ENCODE measurements at places on chromosomes 16 and 17.

DNA sequence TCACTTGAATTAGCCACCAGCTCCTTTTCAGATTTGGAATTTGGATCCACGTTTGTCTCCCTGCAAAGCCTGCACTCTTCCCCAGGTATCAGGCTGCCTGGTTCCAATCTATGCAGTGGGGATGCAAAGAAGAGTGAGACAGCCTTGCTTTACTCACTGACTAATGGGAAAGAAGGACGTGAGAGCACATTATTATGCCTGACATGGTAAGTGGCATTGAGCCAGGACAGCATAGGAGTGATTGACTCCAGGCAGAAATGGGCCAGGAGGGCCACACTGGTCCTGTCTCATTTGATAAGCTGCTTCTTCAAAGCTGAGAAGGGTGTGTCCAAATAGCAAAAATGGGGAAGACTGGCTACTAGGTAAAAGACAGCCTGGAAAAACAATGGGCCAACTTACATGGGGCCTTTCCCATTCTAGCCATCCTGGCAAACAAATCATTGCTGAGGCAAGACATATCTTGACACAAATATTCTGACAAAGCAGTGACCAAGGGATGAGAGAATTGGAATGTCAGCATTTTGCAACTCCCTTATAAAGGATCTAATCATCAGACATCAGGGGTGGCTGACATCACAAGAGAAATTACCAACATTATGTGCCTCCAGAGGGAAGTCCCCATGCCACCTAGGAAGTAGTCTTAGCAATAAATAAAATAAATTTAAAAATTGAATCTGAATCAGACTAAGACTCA, 38.6 kb downstream of the CDH11 start:
- DNase-seq, result no peak

DNA sequence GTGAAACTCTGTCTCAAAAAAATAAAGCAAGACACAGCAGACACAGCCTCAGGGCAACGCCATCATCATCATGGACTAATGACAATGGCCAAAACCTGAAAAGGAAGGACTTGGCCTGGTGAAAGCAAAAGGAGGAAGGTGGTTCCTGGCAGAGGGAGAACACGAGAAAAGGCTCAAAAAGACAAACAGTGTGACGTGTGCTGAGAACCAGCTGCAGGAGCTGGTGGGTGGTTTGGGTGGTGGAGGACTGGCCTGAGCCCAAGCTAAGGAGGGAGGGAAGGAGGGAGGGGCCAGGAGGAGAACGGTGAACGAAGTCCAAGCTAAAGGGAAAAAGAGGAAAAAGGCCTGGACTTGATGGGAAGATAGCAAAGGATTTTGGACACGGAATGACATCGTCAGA, 85.1 kb downstream of the SLC39A11 start:
- no peak for DNase-seq

- no peak for DNase-seq
These were observed 6.4 kb downstream of the DPEP1 start for GRCh38 chr16:89619840-89620239.

- DNase-seq, result peak; percentile 22
These were observed 6.3 kb downstream of the CCDC102A start for GRCh38 chr16:57530104-57530521.

- no peak for DNase-seq
These were observed 296.2 kb downstream of the SEC14L1 start for GRCh38 chr17:77437017-77437416.

- no peak for DNase-seq
These were observed 10.6 kb upstream of the HOXB2 start for GRCh38 chr17:48555258-48556228.

- DNase-seq, result no peak
These were observed 4.3 kb downstream of the P2RX5 start for GRCh38 chr17:3691617-3692067.

GRCh38 chr16:13060932-13061331, 159.5 kb downstream of the SHISA9 start:
- DNase-seq, result no peak

GRCh38 chr17:77558846-77559626, 399.5 kb upstream of the TNRC6C start:
- DNase-seq, result no peak

DNA sequence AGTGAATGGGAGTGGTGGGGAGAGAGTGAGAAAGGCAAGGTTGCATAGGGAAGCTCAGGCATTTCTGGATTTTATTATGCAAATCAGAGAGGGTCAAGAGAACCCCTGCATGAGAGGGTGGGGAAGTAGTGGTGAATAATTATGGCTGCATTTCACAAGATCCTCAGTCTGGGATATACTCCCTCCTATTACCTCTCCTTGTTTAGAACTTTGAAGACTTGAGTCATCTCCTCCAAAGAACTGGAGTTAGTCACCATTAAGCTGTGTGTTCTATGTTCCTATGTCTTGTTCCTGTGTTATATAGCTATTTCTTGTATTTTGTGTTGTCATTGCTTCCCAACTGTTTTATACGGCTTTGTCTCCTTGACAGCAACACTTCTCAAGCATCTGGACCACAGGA, 18.4 kb downstream of the SOX9 start:
- no peak for DNase-seq

DNA sequence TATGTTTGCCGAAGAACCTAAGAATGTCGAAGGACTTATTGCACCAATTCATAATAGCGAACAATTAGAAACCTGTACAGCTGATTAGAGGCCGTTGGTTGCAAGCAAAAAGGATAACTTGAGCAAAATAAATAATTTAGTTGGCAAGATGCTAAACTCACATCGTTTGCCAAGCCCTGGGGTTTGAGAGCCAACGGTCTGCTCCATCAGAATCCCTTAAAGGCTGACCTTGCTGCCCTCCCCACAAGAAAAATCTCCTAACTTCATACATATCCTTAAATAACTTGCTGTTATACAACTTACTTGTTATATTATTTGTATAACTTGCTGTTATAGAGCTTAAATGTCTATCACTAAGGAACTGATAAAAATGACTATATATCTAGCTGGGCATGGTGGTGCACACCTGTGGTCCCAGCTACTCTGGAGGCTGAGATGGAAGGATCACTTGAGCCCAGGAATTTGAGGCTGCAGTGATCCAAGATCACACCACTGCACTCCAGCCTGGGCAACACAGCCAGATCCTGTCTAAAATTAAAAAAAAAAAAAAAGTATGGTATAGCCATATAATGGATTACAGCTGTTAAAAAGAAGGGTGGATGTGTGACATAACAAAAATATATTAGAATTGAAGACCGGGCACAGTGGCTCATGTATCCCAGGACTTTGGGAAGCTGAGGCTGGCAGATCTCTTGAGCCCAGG, 1.9 kb upstream of the TRIM37 start:
- no peak for DNase-seq
